ENCODE measurements at places on chromosomes 1 and 21.
A peak's percentile ranks its signal among the peaks of the same experiment; 100 is the strongest.

- H3K27me3 ChIP-seq = no peaks in the 10 kb centered on the region
- H3K4me3 ChIP-seq = no peak overlapping the region
- H3K36me3 ChIP-seq = no peaks in the 10 kb centered on the region
- H3K27ac ChIP-seq = peak overlapping the region; percentile 45
- DNase-seq = no peak
Measured at GRCh38 chr1:22132517-22133235, 10.2 kb downstream of the WNT4 start.

GRCh38 chr1:203663294-203663693, 36.7 kb downstream of the ATP2B4 start:
- H3K36me3 ChIP-seq = peaks cover 2% of the 10 kb centered on the region
- DNase-seq = no peak
- peak overlapping the region; percentile 93 for H3K27ac ChIP-seq
- no peaks in the 10 kb centered on the region for H3K27me3 ChIP-seq
- H3K4me1 ChIP-seq = peaks cover 54% of the 10 kb centered on the region
- peak overlapping the region; percentile 20 for H3K4me3 ChIP-seq

DNA sequence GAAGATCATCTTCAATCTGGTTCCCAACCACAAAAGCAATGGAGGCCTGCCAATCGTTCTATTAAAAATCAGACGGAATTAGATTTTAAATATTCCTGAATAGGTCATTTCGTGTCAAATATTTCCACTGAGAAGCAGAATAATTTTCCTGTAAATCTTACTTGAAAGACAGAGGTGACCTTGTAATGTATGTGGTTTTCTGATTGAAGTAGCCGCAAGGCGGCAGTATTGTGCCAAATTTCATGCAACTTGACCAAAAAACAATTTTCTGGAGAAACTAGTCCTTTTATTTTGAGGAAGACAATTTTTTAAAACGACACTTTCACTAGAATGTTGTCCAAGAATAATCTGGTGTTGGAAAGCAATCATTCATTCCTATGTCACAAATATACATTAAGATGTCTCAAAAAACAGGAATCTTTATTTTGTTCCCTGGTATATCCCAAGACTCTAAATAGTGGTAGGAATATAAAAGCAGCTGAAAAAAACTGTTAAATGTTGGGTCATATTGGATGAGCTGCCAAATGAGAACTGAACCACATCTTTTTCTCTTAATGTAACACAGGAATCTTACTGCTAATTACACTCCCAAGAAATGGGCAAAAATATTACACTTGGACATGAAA, 33.6 kb downstream of the SPAG17 start:
- no peaks in the 10 kb centered on the region for H3K27me3 ChIP-seq
- H3K27ac ChIP-seq = no peak overlapping the region
- no peak overlapping the region for H3K4me3 ChIP-seq
- H3K4me1 ChIP-seq = peaks cover 45% of the 10 kb centered on the region
- no peak for DNase-seq
- no peaks in the 10 kb centered on the region for H3K36me3 ChIP-seq

DNA sequence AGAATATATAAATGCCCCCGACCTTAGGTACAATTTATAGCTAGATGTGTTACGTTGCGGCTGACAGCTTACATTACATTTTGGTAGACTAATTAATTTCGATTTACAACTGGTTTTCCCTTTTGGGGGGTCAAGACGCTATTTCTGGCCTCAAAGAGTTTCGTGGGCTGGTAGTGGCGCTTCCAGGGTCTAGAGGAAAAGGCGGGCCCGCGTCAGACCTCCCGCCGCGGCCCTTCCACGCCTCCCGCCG, 391 bp downstream of the IFT25 start:
- peak overlapping the region; percentile 93 for H3K4me3 ChIP-seq
- H3K27ac ChIP-seq = peak overlapping the region; percentile 95
- H3K4me1 ChIP-seq = peaks cover 61% of the 10 kb centered on the region
- H3K36me3 ChIP-seq = no peaks in the 10 kb centered on the region
- H3K27me3 ChIP-seq = no peaks in the 10 kb centered on the region

- H3K36me3 ChIP-seq = no peaks in the 10 kb centered on the region
- H3K27me3 ChIP-seq = peaks cover 36% of the 10 kb centered on the region
- no peak overlapping the region for H3K27ac ChIP-seq
Measured at GRCh38 chr1:20178634-20179370, 7.1 kb upstream of the UBXN10 start.

DNA sequence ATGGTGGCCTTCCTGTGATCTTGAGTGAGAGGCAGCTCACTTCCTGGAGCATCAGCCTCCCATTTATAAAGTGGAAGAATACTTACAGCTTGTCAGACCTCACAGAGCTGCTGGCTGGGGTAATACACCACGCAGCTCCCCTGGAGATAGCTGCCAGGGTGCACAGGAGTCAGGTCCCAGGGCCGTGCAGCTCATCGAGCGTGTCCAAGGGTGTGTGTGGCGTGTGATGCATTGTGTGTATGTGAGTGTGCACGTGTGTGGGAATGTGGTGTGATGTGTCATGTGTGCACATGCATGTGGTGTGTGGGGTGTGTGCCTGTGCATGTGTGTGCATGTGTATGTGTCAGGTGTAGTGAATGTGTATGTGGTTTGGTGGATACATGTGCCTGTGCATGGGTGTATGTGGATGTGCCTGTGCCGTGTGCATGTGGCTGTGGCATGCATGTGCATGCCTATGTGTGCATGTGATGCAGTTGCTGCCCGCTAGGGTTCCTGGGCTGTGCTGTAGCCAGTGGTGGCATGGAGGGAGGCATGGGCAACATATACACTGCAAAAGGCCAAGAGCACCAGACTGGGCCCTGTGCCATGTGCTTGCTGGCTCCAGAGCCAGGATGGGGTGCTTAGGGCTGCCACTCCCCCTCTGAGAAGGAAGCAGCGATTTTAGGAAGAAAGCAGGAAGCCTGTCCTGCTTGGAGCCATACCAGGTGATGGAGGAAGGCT, 24.6 kb downstream of the WNT3A start:
- peaks cover 22% of the 10 kb centered on the region for H3K27me3 ChIP-seq
- no peak overlapping the region for H3K4me3 ChIP-seq
- peaks cover 6% of the 10 kb centered on the region for H3K36me3 ChIP-seq

- H3K4me3 ChIP-seq = no peak overlapping the region
- no peaks in the 10 kb centered on the region for H3K36me3 ChIP-seq
- no peaks in the 10 kb centered on the region for H3K27me3 ChIP-seq
- H3K4me1 ChIP-seq = peaks cover 13% of the 10 kb centered on the region
- no peak for DNase-seq
Measured at GRCh38 chr1:9874412-9874811, 35.7 kb downstream of the CTNNBIP1 start.

DNA sequence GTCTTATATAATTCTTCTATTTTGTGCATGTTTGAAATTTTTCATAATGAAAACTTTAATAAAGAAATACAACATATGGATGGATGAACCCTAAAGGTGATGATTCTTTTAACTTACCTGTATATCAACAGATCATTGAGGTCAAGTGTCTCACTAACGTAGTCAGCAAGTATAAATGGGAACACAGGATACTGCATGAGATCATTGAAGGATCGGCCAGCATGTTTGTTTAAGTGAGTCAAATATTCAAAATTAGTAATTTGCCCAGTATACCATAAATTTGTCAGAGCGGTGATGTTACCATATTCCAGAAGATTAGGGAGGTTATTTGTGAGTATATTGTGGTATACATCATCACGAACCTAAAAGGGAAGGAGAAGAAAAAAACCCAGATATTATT, 71.0 kb upstream of the GNG4 start:
- no peaks in the 10 kb centered on the region for H3K27me3 ChIP-seq
- H3K27ac ChIP-seq = no peak overlapping the region
- H3K4me1 ChIP-seq = peaks cover 9% of the 10 kb centered on the region
- peaks cover 15% of the 10 kb centered on the region for H3K36me3 ChIP-seq
- no peak overlapping the region for H3K4me3 ChIP-seq

DNA sequence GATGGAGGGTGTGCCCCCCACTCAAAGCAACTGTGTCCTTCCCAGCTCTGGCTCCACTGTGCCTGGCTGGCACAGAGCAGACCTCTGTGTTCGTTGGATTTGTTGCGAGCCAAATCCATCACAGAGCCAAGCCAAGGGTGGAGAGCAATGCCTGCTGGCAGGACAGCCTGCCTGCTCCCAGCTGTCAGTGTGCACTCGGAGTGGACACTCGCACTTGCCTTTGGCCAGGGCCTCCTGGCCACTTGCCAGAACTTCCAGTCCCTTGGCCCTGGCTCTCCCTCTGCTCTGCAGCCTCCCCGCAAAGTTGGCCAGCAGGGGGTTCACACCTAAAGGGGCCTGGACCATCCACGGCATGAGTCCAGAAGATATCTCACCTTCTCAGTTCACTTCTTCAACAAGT, 16.4 kb downstream of the HEYL start:
- peaks cover 44% of the 10 kb centered on the region for H3K4me1 ChIP-seq
- peak overlapping the region; percentile 29 for H3K27ac ChIP-seq
- no peak for DNase-seq

- H3K27ac ChIP-seq = no peak overlapping the region
- peaks cover 2% of the 10 kb centered on the region for H3K27me3 ChIP-seq
- H3K4me3 ChIP-seq = no peak overlapping the region
- H3K36me3 ChIP-seq = no peaks in the 10 kb centered on the region
- peaks cover 4% of the 10 kb centered on the region for H3K4me1 ChIP-seq
Measured at GRCh38 chr1:45403298-45403697, 63.1 kb upstream of the MUTYH start.

- peaks cover 18% of the 10 kb centered on the region for H3K27me3 ChIP-seq
- no peak overlapping the region for H3K27ac ChIP-seq
- DNase-seq = no peak
- H3K4me1 ChIP-seq = peaks cover 48% of the 10 kb centered on the region
Measured at GRCh38 chr1:229406798-229407197, 27.1 kb downstream of the ACTA1 start.

DNA sequence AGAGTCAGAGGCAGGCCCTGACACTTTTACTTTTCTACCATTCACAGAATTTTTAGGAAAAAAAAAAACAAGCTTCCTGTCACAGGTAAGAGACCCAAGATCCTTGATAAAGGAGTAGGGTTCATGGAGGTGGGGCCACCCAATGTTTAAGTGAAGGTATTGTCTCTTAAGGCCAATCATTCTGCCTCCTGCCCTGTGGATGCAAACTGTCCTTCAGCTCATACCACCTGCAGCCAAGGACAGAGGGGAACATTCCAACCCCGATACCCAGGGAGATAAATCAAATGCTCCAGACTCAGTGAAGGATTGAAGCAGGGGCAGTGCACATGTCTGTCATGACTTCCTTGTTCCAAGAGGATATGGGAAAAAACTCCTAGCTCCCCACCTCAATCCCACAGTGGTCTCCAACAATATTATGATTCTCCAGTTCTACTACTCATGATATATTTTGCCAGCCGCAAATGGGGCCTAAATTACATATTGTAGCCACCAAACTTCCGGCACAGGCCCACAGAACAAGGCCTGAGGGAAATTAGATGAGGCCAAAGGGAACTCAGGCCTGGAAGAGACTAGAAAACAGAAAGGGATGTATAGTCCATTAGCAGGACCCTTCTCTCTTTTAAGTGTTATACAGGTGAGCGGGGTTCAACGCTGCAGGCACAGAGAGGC, 59.5 kb downstream of the TRABD2B start:
- H3K27ac ChIP-seq = no peak overlapping the region
- no peaks in the 10 kb centered on the region for H3K36me3 ChIP-seq
- no peak for DNase-seq
- H3K4me3 ChIP-seq = no peak overlapping the region
- H3K4me1 ChIP-seq = peaks cover 30% of the 10 kb centered on the region
- peaks cover 5% of the 10 kb centered on the region for H3K27me3 ChIP-seq

- DNase-seq = peak; percentile 62
- no peak overlapping the region for H3K4me3 ChIP-seq
- no peaks in the 10 kb centered on the region for H3K36me3 ChIP-seq
- H3K27me3 ChIP-seq = no peaks in the 10 kb centered on the region
- peaks cover 26% of the 10 kb centered on the region for H3K4me1 ChIP-seq
Measured at GRCh38 chr1:112711670-112712069, 3.5 kb downstream of the PPM1J start.

DNA sequence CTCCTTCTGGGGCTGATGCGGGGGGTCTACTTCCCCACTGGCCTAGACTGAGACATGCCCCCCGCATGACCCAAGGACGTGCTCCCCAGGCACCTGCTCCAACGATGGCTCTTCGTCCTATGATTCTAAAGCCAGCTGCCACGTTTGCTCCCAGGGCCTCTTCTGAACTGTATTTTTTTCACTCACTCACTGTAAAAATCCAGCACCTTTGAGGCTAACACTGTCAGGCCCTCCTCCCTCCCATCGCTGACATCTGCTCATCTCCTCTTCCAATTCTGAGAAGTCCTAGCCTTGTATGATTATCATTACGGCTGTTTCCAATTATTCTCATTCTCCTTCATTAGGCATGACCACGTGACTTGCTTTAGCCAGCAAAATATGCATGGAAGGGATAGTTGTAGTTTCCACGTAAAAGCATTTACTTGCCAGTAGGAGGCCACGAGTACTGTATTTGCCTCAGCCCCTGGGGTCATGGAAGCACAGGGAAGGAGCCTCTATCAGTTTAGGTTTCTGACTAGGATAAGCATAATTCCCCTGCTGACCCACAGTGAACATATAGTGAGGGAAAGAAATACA, 19.1 kb upstream of the EDN2 start:
- no peak for DNase-seq
- no peak overlapping the region for H3K4me3 ChIP-seq

DNA sequence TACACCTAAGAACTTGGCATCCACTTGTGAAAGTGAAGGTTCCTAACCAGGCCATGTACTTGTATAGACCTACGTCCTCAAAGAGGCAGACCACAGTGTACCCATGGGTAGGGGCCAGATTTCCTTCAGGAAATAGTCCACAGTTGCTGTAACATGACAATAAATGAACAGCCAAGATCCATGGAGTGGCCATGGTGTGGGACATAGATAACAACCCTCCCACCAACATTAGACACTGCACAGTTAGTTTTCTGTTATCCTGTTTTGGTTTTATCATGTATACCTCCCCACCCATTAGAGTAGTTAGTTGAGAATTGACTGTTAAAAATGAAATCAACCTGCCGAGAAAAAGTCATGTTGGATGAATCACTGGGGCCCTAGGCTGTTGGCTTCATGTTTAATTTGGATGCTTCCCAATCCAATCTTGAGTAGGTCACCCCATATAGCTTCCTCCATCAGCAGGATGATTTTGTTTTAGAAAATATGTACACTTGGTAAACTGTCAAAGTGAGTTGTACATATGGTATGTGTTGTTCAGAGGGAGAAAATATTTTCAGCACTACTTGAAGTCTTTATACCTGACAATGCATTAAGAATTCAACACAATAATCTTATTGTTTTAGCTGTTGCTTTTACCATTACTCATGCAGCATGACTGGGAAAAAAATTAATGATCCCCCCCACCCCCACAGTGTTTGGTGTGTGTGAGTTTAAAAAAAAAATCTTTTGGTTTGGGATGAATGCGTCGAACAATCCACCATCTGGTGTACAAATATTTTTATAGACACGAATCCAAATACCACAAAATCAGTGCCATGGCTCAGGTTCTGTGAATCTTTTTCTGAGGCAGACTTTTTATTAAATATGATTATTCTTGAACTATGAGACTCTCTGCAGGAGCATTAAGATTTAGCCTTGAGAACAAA, 88.3 kb upstream of the ARHGAP29 start:
- no peaks in the 10 kb centered on the region for H3K27me3 ChIP-seq
- H3K4me3 ChIP-seq = no peak overlapping the region
